ENCODE measurements at places on chromosomes 2 and 18. TPM values are rescaled to one million over a fixed set of nuclear protein-coding genes. Genes with fewer than 3 reads are reported as not detected.

UGT1A10 gene
- 0.31 TPM for total RNA-seq

HRH4 gene
- total RNA-seq, result 0.39 TPM

PAX8 gene
- 5.4 TPM for total RNA-seq

DNA sequence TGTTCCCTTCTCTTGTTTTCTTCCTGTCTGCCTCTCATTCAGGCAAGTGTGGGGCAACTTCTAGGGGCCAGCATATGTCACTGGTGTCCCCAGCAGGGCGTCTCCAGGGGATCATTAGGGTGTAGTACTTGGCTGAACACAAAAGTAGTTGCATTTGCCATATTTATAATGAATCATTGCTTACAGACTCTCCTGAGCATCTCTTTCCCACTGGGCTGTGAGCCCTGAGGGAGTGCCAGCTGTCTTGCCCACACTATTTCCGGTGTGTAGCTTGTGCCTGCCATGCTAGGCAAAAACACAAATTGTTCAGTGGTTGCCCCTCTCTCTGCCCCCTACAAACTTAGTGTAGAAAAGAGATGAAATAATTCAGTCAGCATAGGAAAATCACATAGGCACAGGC is 40.8 kb upstream of the SCLY start:
- DNase-seq, result no peak

ANKRD62 gene
- total RNA-seq, result 25.5 TPM

- DNase-seq, result no peak
These were observed 130.2 kb downstream of the NCKAP5 start for GRCh38 chr2:133438026-133438425.

DNA sequence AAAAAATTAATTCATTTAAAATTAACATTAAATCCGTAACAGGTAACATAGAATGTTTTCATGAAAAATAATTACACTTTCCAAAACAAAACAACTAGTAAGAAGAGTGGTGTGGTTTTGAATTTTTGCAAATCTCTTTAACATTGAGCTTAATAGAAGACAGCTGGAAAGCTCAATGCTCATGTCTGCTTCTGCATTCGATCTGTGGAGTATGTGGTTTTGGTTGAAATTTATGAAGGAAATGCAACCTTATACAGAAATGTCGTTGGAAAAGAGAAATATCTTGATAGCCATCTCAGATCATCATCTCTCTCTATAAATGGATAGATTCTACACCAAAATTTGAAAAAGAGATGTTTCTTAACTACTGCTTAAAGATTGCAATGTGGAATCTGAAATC is 17.3 kb upstream of the FHL2 start:
- no peak for DNase-seq

All from testis (tissue), 5 donors.